ENCODE measurements at places on chromosomes 1 and 21.

GRCh38 chr1:154711416-154711815 lies 103.4 kb upstream of the ADAR start:
- DNase-seq: no peak

GRCh38 chr1:118828038-118828437 lies 160.1 kb downstream of the TBX15 start:
- no peak for DNase-seq

GRCh38 chr1:64042331-64043100 lies 160.9 kb upstream of the UBE2U start:
- no peak for DNase-seq

DNA sequence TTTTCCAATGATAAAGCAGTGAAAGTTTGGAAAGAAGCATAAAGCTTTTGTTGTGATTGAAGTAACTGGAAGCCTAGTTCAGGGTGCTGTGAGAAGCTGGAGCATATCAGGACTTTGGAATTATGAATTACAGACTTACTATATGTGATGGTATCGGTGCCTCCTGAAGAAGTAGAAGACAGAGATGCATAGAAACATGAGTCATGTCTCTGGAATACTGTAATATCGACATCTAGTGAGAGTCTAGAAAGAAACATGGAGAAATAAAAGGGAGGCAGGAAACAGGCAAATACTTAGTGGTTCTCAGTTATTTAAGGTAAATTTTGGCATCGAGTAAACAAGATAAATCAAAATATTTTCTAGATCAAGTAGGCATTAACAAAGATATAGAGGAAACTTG lies 103.0 kb downstream of the CAMTA1 start:
- no peak for DNase-seq

DNA sequence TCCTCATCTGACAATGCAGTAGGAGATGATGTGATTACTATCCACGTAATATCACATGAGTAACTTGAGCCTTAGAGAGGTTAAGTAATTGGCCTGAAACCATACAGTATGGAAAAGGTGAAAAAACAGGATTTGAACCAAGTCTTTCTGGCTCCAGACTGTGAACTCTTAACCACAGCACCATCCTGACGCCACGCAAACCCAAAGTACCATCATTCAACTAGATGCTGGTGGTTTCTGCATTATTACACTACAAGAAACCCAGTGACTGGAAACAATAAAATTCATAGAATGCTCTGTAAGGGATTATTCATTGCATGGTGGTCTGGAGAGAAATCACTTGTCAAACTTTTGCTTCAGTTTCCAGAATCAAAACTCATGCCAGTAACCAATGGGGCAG lies 90.7 kb downstream of the MAB21L3 start:
- DNase-seq: no peak

DNA sequence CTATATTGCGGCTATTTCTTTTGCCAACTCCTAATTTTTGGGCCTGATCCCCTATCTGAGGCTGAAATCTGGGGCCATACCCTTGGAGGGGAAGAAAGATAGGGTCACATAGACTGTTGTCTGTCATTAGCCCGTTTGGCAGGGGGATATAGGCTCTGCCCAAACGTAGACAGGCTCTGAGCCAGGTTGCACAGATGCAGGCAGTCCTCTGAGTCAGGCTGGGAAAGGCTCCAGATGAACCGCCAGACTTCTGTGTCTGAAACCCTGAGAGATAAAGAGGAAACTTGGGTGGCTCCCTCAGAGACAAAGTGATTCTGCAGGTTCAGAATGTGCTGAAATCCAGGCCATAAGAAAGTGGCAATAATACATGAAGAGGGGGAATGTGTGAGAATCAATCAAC lies 4.0 kb upstream of the CAP1 start:
- no peak for DNase-seq

- DNase-seq: no peak
Measured at GRCh38 chr1:64471218-64472039, 1.5 kb downstream of the CACHD1 start.

GRCh38 chr1:6185151-6185550 lies 5.0 kb upstream of the CHD5 start:
- DNase-seq: no peak

- no peak for DNase-seq
Measured at GRCh38 chr1:17615157-17615556, 75.7 kb downstream of the ARHGEF10L start.

- no peak for DNase-seq
Measured at GRCh38 chr1:3556336-3556735, 55.0 kb downstream of the MEGF6 start.

- no peak for DNase-seq
Measured at GRCh38 chr1:76835203-76835602, 32.1 kb upstream of the ST6GALNAC5 start.

DNA sequence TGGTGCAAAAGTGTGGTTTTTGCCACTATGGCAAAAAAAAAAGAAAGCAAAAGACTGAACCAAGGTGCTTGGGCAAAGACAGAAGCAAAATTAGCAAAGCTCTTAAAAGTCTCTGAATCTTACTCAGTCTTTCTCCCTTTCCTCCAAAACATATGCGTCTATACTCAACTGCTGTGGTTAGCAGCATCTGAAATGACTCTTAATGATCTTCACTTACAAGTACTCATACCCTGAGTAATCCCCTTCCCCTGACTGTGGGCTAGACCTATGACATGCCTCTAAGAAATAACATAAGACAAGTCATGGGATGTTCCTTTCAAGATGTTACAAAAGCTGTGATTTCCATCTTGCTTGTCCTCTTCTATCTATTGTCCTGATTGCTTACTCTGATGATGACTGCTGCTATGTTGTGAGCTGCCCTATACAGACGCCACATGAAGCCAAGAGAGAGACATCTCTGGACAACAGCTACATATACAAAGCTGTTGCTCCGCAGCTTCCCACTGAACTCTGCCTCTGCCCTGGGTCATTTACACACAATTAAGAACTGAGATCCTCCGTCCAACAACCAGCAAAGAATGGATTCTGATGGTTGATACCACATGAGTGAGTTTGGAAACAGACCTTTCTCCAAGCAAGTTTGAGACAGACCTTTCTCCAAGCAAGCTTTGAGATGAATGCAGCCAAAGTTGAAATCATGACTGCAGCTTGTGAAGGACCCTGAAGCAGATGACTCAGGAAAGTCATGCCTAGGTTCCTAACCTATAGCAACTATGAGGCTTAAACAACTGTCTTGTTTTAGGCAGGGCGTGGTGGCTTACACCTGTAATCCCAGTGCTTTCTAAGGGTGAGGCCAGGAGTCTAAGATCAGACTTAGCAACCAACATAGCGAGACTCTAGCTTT lies 55.2 kb downstream of the PUM1 start:
- DNase-seq: no peak

- no peak for DNase-seq
Measured at GRCh38 chr1:225280563-225280962, 147.3 kb downstream of the LBR start.

- DNase-seq: no peak
Measured at GRCh38 chr21:41731081-41731480, 35.8 kb downstream of the RIPK4 start.

- DNase-seq: no peak
Measured at GRCh38 chr1:230160957-230161771, 94.1 kb downstream of the GALNT2 start.

DNA sequence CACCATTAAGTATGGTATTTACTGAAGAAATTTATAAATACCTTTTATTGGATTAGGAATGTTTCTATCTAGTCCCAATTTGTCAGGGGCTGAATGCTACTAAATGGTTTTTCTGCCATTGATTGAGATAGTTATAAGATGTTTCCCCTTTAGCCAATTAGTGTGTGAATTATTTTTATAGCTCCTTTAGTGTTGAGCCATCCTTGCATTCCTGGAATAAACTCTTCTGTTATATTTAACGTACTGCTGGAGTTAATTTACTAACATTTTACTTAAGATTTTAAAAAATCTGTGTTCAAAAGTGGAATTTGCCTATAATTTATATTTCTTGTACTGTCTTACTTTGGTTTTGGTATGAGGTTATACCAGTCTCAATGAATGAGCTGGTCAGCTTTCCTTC lies 25.4 kb upstream of the LRRC3 start:
- no peak for DNase-seq

GRCh38 chr1:9629445-9630201 lies 21.9 kb upstream of the PIK3CD start:
- no peak for DNase-seq

DNA sequence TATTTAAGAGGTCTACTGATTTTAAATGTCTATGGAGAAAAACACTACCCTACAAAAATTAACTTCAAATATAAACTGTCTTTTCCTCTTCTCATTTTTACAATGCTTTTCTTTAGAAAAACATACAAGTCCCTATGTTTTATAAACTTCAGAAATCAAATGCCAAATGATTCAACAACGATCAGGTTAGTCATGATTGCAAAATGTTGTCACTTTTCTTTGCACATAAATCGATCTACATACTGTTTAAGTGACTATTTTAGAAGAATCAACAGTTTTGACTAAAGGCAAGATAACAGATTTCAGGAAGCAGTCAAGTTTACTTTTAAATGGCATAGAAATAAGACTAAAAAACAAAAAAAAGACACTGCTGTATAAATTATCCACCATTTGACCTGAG lies 168.7 kb downstream of the GPATCH2 start:
- DNase-seq: no peak

GRCh38 chr1:68142461-68142860 lies 89.9 kb downstream of the WLS start:
- DNase-seq: no peak

GRCh38 chr21:18030248-18030647 lies 211.1 kb upstream of the C21orf91 start:
- DNase-seq: no peak

DNA sequence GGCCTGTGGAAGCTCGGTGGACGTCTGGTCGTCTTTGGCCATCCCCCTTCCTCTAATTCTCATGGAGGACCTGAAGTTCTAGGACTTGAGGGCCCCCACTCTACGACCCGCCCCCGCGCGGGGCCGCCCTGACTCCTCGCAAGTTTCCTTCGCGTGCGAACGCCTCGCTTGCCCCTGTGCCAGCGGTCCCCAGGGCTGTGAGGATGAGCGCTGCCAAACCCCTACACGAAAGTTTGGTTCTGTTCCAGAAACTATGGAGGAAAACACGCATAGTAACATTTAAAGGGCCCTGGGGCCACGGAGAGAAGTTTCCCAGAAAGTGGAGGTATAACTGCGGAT lies 304 bp upstream of the GNG12 start:
- no peak for DNase-seq

DNA sequence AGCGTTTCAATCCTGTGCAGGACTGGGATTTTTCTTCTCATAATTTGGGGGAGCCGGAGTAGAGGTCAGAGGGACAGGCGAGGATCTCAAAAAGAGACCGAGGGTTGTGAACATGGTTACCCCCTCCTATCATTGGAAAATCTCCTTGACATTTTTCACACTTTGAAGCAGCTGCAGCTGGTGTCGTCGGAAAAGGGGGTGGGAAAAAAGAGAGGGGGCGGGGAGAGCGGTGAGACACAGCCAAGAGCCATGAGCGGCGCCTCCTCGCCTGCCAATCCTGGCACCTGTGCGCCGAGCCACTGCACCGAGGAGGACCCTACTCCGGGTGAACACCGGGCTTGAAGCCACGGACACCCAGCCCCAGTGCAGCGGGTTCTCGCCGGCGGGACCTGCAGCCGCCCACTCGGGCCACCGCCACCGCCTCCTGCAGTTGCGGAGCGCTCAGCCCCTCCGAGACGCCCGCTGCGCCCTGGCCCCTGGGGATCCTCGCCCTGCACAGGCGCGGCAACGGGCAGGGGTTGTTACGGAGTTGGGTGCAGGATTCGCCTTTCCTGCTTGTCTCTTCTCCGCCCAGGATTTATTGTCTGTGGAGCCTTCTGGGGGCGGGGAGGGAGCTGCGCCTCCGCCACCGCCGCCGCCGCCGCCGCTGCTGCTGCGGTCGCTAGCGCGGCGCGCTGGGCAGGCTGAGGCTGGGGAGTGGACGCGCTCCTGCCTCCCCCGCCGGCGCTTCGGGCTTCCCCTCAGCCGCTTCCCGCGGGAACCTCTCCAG lies at the start of gene LRRC7:
Gene LRRC7, plus strand, starts transcription at position 271 of the 769 bp plus-strand sequence. CDS start 718 bp downstream, outside the sequence.
- DNase-seq: no peak

DNA sequence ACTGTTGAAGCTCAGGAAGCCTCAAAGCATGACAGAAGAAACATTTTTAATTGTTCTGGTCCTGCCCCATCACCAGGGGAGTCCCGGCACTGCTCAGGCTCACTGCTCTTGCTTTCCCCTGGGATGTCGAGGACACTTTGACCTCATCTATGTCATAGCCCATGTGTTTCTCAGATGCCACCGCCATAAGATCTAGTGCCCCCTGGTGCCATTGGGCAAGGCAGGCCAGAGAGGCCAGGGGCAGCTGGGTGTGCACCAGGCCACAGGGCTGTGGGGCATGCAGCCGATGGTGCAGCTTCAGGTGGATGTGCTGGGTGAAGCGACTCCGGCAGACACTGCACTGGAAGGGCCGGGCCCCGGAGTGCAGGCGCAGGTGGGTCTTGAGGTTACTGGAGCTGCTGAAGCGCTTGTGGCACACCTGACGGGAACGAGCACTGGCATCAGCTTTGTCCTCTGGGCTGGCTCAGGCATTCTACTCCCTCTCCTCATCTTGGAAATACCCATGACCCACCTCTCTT lies 7.7 kb upstream of the CRYBG2 start:
- no peak for DNase-seq

- no peak for DNase-seq
Measured at GRCh38 chr1:14010476-14010875, 310.5 kb downstream of the PRDM2 start.

DNA sequence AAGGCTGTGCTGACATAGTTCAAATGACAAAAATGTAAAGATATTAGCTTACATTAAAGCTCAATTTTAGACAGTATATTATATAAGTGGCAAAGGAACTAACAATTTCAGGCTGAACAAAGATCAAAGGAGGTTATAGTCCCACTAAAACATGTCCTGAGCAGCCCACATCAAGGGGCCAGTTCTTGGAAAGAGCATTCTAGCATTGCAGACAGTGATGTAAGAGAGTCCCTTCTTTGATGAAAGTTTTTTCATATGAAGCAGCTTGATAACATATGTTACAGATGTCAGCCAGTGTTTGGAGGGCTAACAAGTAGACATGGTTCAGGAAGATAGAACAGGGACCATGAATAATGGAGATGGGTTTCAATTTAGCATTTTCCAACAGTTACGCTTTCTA lies 301.7 kb downstream of the NTNG1 start:
- DNase-seq: no peak

DNA sequence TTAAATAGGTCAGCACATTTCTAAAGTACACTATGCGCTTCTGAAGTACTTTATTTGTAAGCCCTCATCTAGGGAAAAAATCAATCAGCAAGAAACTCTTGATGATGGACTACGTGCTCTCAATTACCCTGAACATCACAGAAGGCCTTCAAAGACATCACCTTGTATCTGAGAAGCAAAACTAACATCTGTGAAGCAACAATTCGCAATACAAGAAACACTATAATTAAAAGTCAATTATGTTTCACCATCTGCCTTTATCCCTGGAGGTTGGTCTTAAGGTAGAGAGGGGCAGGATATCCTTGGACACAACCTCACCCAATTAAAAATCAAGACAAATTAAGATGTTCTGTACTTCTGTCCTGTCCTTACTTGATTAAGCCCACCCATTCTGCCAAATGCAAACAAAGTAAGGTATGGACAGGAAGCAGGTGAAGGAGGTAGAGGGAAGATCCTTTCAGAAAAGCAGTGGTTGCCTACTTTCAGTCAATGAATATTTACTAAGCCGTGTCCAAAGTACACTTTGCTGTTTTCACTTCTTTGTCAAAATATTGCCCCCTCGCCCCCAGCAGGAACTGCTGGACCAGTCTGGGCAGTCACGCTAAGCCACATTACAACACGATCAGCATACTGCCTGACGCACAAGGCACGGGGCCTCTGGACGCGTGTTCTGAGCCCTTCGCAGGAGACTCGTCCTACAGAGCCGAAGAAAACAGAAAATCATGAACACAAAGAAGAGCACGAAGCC lies 887 bp downstream of the SLC19A2 start:
- no peak for DNase-seq

GRCh38 chr1:78061825-78062523 lies 16.2 kb downstream of the GIPC2 start:
- DNase-seq: no peak

Data from GM19239 (cell line).